ENCODE measurements at places on chromosomes 2 and 18.

DNA sequence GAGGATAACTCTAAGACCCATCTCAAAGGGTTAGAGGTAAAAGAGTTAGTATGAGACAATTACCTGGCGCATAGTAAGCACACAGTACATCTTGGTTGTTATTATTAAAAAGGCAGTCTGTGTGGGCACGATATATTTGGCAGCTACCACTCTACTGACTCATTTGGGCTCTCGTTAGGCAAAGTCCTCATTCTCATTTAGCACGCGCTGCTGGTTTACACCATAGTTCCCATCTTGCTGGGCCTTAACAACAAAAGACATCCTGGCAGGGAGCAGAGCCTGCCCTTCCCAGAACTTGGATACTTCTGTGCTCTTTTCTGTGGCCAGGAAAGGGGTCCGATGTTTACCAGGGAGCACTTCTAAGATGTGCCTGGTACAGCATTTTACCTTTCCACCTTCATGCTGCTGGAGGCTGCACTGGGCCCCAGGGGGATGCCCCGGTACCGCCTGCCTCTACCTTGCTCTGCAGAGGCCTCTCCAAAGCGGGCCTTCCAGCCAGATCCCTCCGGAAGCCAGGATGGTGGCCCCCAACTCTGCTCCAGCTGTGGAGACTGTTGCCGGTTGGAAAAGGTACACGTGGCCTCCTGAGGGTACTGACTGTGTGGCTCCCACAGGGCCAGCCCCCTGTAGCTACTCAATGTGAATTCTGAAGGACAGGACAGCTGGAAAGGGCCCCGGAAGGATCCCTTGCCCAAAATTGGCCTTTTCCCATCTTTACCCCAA, 15.0 kb downstream of the GLI2 start:
- no peak for DNase-seq

GRCh38 chr18:72324677-72325076, 219.5 kb downstream of the CBLN2 start:
- DNase-seq: no peak

GRCh38 chr2:156333274-156333950, 891 bp upstream of the NR4A2 start:
- DNase-seq: no peak

DNA sequence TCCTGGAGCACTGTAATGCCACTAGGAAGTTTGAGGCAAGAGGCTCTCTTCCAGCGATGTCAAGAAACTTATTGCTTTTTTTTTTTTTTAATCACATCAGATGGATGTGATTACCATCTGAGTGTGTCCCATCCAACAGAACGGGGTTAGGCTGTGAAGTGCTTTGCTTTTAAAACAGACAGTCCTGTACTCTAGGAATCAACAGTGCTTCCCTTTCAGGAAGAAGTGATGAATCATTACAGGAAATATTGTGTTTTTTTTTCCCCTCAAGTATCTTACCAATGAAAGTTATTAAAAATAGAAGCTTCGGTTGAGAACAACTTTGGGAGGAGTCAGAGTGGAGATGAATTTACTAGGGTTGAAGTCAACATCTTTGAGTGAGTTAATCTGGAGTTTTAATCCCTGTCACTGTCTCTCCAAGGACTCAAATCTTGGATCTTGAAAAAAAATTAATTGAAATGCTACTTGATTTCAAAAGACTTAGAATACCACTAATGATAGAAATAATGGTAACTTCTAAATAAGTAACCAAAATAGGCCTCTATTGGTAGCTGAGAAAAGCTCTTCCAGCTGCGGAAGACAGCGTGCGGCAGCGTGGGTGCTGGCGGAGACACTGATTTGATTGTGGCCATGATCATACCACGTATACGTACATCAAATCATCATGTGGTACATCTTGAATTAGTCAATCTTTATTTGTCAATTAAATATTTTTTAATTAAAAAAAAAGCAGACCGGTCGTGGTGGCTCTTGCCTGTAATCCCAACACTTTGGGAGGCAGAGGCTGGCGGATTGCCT, 45.5 kb downstream of the GATA6 start:
- DNase-seq: no peak

- DNase-seq: no peak
These were observed 139.3 kb downstream of the ACOXL start for GRCh38 chr2:110871637-110872036.

DNA sequence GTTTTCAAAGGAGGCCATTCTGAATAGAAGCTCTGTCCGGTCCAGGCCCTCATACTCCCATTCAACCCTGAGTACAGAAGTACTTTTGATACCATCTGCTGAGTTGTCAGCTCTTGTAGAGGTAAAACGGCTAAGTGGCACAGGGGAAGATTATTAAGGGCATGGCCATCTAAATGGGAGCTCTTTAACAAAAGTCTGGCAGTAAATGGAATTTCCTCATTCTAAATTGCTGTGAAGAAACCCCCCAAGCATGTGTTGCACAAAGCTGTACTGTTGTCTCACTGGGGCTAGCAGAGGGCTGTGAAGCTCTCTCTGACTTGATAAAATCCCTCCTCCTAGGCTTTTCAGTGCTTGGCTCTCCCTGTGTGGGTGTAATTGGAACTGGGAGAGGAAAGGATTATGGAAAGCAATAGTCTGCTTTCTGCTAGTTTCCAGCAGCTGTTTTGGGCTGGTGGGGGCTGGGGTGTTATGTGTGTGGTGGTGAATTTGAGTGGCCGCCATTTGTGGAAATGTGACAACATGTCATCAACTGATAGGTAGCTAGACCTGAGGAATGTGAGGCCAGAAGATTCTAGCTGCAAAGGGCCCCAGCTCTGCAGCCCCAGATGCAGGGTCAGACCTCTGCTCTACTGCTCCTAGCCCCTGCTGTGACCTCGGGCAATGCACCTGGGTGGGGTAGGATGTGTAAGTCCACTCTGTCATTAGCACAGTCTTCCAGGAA, 65.1 kb downstream of the MAP4K4 start:
- no peak for DNase-seq

DNA sequence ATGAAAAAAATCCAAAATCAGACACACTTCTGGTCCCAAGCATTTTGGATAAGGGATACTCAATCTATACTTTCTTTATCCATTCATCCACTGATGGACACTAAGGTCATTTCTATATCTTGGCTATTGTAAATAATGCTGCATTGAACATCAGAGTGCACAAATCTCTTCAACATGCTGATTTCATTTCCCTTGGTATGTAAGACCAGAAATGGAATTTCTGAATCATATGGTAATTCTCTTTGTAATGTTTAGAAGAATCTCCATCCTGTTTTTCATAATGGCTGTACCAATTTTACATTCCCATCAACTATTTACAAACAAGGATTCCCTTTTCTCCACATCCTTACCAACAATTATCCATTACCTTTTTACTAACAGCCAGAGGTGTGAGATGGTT, 33.7 kb upstream of the MCM6 start:
- DNase-seq: no peak
